Cerebellar cortex (tissue), 1 donor: ENCODE measurements at places on chromosomes 6 and 20.

GRCh38 chr6:34243131-34243771, 5.6 kb downstream of the SMIM29 start:
- DNase-seq = no peak

GRCh38 chr20:1835186-1836035, 59.8 kb upstream of the SIRPA start:
- peak; percentile 55 for DNase-seq

DNA sequence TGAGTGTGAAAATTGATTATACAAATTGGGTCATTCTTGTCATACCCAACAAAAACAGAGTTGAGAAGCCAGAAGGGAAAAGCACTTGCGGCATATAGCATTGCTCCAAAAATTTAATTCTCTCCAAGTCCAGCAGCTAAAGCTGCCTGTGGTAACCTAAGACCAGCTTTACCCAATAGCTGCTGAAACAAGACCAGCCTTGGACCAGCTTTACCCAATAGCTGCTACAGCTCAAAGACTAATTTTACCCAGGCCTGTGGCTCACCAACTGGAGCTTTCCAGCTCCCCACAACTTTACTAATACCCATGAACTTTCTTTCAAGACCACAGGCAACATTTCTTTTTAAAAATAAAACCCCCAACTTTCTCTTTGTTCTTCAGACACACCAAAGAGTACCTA, 32.8 kb upstream of the ZNF133 start:
- no peak for DNase-seq

- no peak for DNase-seq
These were observed 150.7 kb downstream of the PDSS2 start for GRCh38 chr6:107308677-107309076.

DNA sequence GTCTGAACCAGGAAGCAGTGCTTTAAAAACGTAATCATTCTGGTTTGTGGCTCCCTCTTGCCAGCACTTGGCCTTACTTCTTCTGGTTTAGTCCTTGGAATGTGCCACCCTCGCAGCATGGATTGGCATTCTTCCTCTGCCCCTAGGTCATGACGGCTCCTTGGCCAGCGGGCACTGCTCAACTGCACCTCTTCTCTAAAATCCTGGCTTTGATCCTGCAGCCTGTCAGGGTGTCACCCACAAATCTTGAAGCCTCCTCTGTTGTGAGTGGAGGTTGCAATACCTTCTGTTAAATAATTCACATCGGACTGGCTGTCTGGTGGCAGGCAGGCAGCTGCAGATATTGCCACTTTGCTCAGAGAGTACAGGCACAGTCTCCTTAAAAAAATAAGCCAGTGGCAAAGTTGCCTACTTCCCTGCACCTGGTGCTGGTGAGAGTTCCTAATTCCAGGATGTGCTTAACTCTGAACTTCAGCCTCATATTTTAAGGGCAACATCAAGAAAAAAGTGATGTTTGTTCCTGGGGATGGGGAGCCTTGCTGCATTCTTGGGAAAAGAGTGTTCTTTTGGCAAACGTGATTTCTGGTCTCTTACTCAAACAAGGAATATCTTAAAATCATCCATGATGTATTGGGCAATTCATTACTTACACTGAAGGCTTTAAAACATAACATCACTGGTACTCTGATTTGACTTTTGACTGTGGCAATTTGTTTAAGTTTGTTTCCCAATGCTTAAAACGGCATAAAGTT, 179.8 kb downstream of the FOXA2 start:
- no peak for DNase-seq

GRCh38 chr6:125138083-125138482, 15.5 kb upstream of the TPD52L1 start:
- DNase-seq = no peak

- DNase-seq = no peak
These were observed 42.5 kb upstream of the CD93 start for GRCh38 chr20:23128461-23129125.

- no peak for DNase-seq
These were observed 855 bp upstream of the GFOD1 start for GRCh38 chr6:13488015-13488895.

DNA sequence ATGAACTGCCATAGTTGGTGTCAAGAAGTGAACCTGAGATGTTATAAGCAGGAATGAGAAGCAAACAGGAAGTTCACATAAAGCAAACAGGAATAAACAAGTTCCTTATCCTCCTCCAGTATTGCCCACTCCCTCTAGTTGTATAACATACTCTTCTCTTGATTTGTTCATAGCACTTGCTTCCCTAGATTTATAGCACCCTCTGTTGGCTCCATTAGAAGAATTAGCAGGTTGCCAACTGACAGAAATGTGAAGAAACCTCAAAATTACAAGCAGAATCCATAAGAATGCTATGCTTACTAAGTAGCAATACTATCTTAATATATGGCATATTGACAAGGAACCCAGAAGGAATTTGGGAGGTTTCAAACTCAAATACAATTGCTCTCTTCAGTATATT, 195.4 kb downstream of the TBX18 start:
- DNase-seq = no peak

DNA sequence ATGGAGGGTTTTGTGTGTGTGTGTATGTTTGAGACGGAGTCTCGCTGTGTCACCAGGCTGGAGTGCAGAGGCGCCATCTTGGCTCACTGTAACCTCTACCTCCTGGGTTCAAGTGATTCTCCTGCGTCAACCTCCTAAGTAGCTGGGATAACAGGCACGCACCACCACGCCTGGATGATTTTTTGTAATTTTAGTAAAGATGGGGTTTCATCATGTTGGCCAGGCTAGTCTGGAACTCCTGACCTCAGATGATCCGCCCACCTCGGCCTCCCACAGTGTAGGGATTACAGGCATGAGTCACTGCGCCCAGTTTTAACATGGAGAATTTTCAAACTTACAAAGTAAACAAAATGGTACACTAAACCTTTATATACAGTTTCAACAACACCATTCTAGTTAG, 22.8 kb downstream of the AMD1 start:
- DNase-seq = no peak

- DNase-seq = no peak
These were observed 279.4 kb downstream of the CD83 start for GRCh38 chr6:14396826-14397517.

DNA sequence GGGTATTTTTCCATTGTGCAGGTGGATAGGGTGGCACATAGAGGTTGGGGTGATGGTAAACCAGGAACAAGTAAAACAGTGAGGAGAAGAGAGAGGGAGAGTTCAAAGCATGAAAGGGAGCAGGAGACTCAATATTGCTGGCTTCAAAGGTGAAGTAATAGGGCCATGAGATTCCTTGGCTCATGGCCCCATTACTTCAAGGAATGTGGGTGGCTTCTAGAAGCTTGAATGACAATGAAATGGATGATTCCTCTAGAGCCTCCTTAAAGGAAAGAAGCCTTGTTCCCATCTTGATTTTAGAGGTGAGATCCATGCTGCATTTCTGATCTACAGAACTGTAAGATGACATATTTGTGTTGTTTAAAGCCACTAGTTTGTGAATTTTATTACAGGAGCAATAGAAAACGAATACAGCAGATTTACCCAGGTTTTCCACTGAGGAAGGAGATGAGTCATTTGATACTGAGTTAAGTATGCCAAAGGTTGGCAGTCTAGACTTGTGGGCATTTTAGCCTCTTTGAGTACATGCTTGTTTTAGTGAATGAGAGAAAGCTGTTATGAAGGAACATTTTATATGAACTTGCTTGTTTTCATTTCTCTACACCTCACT, 110.4 kb downstream of the PLCB4 start:
- no peak for DNase-seq

GRCh38 chr6:40148882-40149573, 214.8 kb upstream of the MOCS1 start:
- DNase-seq = no peak

GRCh38 chr6:33072508-33073100, 845 bp downstream of the HLA-DPA1 start:
- peak; percentile 26 for DNase-seq

- DNase-seq = peak; percentile 41
These were observed 74.0 kb downstream of the PTPRA start for GRCh38 chr20:2946988-2947961.

DNA sequence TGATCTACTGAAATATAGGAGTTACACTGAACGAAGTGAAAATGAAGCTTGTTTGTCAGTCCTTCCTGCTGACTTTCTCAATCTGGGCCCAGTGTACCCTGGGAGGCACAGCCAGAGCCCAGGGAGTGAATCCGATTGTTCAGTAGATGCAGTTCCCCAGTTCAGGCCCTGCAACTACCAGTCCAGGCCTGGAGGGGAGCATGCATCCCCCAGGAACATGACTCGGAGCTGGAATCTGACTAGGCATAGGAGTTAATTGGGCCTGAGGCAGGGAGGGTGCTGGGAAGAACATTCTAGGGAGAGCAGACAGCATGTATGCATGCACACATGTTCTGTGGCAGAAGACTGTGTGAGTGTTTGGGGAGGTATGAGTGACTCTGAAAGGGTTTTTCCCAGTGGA, 42.1 kb downstream of the PHACTR3 start:
- no peak for DNase-seq

DNA sequence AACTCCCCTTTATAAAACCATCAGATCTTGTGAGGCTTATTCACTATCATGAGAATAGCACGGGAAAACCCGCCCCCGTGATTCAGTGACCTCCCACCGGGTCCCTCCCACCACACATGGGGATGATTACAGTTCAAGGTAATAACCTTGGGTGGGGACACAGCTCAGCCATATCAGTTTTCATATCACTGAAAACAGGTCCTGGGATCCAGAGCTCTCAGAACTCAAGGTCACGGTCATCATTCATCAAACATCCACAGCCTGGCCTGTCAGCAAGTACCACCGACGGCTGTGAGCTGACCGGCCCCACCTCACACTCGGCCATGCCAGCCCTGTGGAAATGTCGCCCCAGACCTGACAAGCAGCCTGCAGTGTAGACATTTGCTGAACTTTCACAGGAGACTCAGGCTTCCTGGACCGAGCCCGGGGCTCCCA, 14.1 kb upstream of the FRMD1 start:
- DNase-seq = no peak

GRCh38 chr6:138107752-138108592, 753 bp upstream of the PERP start:
- DNase-seq = peak; percentile 69

- DNase-seq = no peak
These were observed 113.5 kb downstream of the SLC22A3 start for GRCh38 chr6:160461641-160462040.

DNA sequence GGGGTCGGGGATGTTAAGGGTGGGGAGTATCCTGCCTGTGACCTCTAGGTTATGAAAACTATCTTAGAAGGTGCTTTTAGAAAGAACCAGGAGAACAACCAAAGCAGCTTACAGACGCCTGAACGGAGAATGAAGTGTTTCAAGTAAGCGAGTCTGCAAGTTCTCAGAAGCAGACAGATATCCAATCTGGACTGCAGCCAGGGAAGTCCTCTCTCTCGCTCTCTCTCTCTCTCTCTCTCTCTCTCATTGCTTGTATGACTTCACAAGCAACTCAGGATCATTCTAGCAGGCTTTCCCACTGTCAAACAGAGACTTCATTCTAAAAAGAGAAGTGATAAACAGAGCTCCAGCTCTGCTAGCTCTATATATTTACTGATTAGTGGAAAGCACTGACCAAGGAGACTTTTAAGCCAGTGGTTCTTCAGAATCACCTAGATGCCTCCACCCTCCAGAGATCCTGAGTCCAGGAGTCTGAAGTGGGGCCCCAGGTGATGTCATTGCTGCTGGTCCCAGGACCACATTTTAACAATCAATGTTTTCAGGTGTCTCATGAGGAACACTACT, 6.0 kb downstream of the TCF21 start:
- DNase-seq = no peak

GRCh38 chr20:11080781-11081377, 407.1 kb upstream of the JAG1 start:
- DNase-seq = no peak

- peak; percentile 59 for DNase-seq
These were observed 604 bp downstream of the SH3BGRL2 start for GRCh38 chr6:79631693-79632172.

GRCh38 chr6:165721356-165721755, 58.3 kb upstream of the PDE10A start:
- no peak for DNase-seq

- no peak for DNase-seq
These were observed 47.6 kb downstream of the BACH2 start for GRCh38 chr6:90249034-90249433.

- DNase-seq = no peak
These were observed 22.7 kb downstream of the BCAS1 start for GRCh38 chr20:54047720-54048119.

DNA sequence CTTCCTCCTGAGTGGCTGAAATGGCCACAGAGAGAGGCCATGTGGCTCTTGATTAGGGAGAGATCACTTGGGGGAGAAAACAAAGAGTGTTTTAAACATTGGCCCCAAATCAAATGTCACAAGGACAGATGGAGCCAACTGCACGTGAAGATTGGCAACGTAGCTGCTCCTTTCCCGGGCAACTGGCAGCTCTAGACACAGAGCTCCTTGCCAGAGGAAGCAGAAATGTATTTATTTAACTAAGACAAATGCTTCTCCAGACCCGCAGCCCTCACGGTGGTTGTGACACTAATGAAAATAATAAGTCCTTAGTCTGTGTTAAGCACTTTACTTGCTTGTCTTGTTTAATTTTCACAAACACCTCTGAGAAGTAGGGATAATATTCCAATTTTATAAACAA, 49.6 kb upstream of the DSN1 start:
- DNase-seq = peak; percentile 90

GRCh38 chr6:169994739-169995138, 243.3 kb downstream of the ERMARD start:
- DNase-seq = no peak
